ENCODE measurements at places on chromosomes 1 and 21.

DNA sequence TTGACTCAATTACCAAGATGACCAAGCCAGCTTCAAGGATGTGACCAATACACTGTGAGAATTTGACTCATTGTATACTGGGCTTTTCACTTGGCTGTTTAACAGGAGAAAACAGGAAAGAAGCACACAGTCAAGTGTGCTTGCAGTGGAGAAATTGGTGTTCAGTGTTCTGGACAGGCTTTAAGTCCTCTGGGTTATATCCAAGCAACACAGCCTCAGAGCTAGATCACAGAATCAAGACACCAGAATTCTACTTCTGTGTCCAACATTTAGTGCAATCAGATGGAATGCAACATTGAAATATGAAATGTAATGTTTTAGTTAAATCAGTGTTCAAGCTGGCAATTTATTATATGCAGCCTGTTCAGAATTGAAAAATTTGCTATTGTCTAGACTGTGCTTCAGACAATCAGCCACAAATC, 694.4 kb downstream of the LTN1 start:
- DNase-seq, result no peak

DNA sequence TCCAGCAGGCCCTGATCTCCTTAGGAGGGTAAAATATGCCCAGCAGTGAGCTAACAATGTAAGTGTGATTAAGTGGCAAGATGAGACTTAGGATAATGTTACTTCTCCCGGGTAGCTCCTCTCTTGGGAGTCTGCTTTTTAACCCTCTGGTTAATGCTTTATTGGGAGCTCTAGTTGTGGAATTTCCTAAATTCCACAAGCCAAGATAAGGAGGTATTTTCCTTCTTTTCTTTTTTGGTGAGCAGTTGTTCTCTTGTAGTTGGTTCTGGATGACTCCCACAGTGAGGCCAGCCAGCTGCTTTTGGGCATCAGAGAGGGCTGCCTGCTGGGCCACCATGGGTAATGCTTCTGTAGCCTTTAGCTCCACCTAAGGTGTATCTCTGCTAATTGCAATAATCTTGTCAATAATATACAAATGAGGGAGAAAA, 19.3 kb downstream of the C1orf52 start:
- no peak for DNase-seq

DNA sequence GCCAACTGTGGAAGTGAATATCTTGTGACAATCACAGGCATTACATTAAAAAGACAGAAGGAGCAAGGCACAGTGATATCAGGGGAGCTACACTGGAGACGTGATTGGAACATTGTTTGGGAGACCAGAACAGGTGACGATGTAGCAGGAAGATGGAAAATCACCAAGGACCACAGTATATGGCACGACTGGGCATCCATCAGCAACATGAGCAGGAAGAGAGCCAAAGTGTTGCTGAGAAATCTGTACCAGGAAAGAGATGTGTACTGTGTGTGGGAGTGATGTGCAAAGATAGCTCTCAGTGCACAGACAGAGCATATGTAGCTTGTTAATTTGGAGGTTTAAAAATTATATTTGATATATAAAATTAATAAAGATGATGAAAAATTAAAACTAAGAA, 790.6 kb upstream of the ADGRL2 start:
- DNase-seq, result no peak

DNA sequence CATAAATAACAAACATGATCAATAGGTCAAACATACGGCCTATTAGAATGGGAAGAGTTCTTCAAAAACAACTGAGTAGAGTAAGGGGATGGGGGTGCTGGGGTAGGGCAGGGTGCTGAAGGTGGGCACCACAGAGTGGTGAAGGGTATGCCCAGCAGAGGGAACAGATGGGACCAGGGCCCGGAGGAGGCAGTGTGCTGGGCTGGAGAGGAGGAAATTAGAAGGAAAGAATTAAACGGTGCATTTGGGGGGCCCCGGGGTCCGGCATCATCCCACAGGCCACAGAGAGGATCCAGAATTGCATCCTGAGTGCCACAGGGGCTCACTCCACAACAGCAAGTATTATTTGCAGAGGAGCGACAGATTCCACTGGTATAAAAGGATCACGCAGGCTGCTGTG, 94.5 kb downstream of the GLIS1 start:
- no peak for DNase-seq

GRCh38 chr1:13583966-13584791, 547 bp downstream of the PDPN start:
- DNase-seq, result no peak

DNA sequence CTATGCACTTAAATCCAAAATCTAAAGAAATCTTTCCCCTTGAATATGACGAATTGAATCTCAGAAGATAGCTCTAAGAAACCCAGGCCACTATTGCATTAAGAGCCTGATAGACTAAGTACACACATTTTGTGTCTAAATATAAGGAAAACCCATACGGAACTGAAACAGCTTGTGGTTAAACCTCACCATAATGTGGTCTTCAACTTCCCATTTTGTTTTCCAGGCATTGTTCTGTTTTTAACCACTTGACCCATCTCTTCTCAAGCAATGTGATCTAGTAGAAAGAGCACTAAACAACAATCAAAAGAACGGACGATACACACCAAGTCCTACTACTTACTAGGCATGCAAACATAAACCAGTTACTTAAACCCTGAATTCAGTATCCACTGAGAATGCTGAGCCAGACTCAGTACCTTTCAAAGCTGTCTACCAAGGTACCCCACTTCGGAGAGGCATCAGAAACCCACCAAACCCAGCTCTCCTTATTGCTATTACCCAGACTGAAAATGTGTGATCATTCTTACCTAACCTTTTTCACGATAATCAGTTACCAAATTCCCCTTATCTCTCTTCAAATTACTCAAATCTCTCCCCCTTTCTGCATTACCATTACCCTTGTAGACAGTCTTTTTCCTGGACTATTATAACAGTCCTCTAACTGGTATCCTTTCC, 12.8 kb downstream of the OTUD7B start:
- no peak for DNase-seq

DNA sequence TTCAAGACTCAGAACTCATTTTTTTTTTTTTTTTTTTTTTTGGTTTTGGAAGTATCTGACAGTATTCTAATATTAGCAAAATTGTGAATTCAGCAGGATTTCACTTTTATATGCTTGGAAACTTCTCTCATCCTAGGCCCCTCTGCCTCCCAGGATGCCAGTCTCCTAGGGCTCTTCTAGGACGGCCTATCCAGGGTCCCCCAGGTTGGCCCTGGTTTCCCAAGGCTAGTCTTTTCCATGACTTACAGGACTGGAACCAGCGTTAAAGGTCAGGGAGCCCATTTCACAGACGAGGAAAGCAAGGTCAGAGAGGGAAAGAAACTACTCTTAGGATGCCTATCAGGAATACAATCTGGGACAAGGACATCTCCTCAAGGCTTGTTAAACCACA, 412.5 kb downstream of the PTPRU start:
- no peak for DNase-seq

DNA sequence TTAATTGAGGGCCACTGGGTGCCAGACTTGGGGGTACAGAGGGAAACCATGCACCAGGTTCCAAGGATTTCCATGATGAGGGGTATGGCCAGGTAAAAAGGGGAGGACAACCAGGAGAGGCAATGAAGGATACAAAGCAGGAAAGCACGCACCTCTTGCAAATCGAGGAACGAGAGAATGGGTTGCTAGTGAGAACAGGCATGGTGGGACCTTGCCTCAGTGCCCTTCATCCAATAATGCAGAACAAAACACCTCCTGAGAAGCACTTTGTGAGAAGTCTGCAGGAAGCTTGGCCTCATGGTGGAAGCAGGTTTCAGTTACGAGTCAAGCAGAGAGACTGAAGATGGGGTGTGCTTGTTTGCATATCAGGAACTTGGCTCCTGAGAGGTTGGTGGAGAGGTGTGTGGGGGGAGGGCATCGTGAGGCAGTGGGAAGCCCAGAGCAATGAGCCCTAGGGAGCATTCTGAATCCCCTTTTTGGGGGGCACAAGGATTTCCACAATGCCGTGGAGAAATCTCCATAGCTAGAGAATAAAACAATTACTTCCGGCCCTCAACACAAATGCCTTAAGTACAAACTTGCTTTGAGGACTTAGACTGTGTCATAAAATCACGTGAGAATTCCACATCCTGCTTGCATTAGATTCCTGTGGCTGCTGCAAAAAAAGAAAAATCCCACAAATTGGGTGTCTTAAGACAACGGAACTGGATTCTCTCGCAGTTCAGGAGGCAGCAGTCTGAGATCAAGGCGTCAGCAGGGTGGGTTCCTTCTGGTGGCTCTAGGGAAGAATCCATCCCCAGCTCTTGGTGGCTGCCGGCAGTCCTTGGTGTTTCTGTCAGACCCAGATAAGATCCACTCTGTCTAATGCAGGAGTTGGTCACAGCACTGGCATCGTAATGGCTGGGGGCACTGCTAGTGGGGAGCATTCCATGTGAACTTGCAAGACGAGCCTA, 54.9 kb upstream of the BACE2 start:
- peak; percentile 63 for DNase-seq
